ENCODE measurements at places on chromosomes 7 and 10.

- DNase-seq, result peak; percentile 63
These were observed 41.5 kb upstream of the SMIM30 start for GRCh38 chr7:113159746-113160339.

DNA sequence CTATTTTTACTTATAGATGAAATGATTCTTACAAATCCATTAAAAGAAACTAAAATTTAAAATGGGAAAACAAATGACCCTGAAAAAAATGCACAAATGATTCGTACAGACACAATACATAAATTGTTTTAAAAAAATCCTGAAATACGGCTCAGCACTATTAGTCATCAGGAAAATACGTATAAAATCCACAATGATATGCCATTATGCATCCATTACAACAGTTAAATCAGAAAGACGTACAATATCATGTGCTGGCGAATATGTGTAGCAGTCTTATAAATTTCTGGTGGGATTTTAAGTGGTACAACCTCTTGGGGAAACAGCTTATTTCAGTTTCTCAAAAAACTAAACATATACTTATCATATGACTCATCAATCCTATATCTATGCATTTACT, 600.1 kb upstream of the STEAP1 start:
- no peak for DNase-seq

GRCh38 chr10:12445701-12446334, 96.5 kb downstream of the CAMK1D start:
- DNase-seq, result no peak

GRCh38 chr10:71090801-71091200, 121.6 kb upstream of the UNC5B start:
- no peak for DNase-seq

GRCh38 chr7:5677538-5678294, 103.7 kb downstream of the RNF216 start:
- DNase-seq, result peak; percentile 80

GRCh38 chr7:91330191-91330808, 66.1 kb downstream of the FZD1 start:
- no peak for DNase-seq

DNA sequence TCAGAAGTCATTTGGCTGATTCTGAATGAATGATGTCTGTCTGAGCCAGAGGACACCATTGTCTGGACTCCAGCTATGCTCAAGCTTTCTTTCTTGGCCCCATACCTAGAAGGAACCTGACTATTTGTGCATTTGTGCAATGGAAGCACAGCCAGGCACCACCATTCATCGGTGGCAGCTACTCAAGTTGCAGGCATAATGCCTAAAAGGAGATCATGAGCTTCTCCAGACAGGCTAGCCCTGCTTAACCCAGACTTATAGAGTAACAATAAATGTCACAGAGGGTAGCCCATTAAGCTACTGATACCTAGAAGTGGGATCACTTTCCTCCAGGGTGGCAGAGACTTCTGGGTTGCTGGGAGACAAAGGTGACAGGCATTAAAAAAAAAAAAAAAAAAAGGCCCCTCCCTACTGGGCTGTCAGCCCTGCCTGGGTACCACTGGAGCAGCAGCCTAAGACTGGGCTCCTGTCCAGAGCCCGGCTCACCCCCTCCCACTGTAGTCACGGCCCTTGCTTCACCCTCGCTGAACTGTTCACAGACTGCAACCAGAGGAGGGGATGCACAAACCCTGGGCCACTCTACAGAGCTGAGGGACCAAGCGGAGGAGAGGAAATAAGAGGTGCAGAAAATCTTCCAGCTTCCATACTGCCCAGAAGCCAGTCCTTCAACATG, 75.4 kb upstream of the ATP6V0A4 start:
- no peak for DNase-seq

DNA sequence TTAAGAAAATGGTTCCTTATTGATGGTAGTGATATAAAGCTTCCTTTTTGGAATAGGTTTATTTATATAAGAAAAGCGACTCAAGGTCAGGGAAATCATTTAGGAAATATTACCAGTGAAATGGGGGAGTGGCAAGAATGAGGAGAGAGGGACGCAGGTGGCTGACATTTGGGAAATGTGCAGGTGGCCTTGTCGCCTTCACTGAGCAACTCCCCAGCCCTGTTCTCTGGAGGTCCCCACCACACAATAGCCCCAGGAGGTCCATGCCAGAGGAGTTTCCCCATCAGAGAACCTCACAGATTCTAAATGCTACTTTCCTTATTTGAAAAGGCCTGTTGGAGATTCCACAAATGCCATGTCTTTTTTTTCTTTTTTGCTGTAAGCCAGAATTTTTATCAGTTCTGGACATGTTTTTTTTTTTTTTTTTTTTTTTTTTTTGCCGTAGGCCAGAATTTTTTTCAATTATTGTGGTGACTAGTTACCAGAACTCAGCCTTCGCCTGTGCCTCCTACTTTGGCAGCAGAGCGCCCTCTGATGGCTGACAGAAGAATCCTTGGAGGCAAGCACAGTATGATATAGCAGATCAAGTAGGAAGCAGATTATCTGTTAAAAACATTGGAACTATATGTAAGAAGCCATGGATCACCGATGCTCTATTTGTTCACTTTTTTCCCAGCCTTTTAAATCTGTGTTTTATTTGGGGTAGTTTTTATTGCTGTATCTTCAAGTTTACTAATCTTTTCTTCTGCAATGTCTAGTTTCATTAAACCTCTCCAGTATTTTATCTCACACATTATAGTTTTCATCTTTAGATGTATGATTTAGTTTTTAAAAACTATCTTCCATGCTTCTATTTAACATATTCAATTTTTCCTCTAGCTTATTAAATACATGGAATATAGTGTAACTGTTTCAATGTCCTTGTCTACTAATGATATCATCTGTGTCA, 18.6 kb downstream of the OPALIN start:
- peak; percentile 45 for DNase-seq

DNA sequence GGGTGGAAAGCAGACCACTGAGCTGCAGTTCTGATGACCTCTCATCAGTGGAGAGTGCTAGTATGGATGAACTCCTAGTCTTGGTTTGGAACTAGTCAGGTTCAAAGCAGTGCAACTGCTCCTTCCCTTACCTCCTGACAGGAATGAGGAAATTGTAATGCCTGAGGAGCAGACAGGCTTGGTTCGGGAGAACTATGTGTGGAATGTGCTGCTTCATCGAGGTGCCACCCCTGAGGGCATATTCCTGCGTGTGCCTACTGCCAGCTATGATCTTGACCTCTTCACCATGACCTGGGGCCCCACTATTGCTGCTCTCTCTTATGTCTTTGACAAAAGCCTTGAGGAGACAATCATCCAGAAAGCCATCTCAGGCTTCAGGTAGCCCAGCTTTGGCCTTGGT, 27.4 kb upstream of the NFKB2 start:
- no peak for DNase-seq

DNA sequence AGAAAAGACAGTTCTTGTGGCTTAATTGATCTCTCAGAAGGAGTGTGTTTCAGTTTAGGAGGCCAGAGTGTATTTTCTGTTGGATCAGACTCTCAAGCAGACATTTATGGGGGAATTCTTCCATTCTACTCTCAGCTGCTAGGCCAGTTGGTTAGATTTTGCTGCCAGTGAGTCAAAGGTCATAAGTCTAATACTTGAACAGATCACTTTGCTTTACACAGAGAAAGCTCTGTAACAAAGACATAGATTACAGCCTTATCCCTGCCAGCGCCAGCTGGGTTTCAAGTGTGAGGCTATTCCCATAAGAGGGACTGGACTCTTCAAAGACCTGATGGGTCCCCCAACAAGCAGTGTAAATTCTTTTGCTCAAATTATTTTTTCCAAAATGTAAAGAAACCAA, 145.6 kb upstream of the SEMA3C start:
- DNase-seq, result no peak

DNA sequence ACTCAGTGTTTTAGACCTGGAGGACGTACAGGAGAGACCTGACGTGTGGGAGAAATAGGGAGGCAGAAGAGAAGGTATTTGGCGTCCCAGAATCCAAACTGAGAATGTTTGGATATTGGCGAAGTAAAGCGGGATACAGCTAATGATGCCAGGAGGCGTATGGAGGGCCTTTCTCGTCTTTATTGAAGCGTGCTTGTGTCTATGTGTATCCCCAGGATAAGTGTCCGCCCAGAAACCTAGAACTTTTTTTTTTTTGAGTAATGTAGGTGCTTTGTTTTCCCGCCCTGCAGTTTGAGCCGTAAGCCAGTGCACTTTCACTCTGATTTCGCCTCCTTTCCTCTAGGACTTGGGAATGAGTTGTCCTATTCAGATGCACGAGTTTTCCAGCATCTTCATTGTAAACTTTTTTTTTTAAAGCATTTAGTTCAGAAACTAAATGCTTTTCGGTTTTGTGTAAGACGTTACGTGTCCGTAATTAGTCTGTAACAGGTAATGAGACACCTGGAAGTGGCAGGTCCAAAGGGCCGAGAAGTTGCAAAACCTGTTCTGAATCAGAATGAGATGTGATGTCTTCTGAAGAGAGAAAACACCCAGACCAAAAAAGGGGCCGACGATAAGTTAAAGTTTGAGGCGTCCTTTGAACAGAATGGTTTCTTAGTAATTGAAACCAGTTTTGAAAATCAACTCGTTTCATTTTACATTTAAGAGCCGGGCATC, 746 bp downstream of the ARL5B start:
- peak; percentile 27 for DNase-seq

- no peak for DNase-seq
These were observed 14.2 kb upstream of the MKI67 start for GRCh38 chr10:128140425-128140824.

GRCh38 chr7:69780379-69780778, 182.1 kb downstream of the AUTS2 start:
- DNase-seq, result no peak

- no peak for DNase-seq
These were observed 17.8 kb downstream of the CDHR3 start for GRCh38 chr7:105980645-105981396.

GRCh38 chr7:143846692-143847091, 55.3 kb downstream of the TCAF1 start:
- DNase-seq, result no peak

- no peak for DNase-seq
These were observed 236.1 kb upstream of the BMPER start for GRCh38 chr7:33669251-33669670.

- no peak for DNase-seq
These were observed 19.5 kb downstream of the NRP1 start for GRCh38 chr10:33314811-33315561.

- DNase-seq, result no peak
These were observed 86.6 kb upstream of the MDFIC start for GRCh38 chr7:114835303-114835702.

DNA sequence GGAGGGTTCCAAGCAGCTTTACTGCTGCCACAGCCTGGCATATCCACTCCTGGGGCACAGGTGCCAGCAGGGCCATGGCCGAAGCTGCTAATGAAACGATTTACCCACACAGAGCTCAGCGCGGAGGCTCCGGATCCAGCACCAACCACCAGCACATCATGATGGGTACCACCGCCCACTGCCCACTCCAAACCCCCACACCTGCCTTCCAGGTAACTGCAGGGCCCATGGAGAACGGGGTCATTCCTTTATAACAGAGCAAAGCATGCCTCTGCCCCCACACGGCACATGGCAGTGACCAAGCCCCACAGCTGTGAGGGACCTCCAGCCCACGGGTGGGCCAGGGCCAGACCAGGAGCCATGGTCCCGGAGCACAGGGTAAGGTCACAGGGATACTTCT, 53.2 kb downstream of the EBF3 start:
- DNase-seq, result no peak

DNA sequence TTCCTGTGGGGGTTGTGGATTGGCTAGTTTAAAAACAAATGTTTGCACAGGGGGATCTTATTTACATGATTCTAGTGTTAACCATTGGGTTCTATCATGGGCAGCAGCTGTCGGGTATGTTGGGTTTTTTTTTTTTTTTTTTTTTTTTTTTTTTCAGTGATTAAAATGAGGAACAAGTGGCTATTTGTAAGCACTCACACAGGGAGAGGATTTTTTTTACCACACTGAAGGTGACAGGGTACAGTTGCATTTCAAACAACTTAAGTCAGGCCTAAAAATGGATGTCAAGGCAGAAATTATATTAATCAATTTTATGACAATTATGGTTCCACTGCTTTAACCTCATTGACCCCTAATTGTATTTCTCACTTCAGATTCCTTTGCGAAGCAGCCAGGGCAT, 92.8 kb downstream of the CD36 start:
- DNase-seq, result no peak

DNA sequence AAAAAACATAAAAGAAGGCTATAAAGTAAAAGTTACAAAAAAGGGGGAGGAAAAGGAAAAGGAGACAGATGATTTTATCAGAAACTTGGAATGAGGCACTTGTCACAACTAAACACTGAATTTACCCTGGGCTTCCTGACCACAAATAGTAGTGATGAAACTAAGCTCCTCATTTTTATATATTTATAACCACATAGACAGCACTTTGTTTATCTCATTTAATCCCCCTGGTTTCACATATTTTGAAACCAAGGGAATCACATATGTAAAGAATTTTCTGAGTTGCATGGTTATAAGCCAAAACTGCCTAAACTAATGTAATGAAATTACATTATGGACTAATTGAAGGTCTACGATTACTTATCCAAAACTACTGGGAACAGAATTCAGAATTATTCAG, 39.6 kb upstream of the MET start:
- DNase-seq, result no peak
